Activated CD4-positive, alpha-beta T cell treated with anti-CD3 and anti-CD28 coated beads, Interleukin-2, amount 10 ng/mL, durations not matched to agents 24 days and 14 days (primary cell): ENCODE measurements at places on chromosomes 11 and 22. TPM values are rescaled to one million over a fixed set of nuclear protein-coding genes. Genes with fewer than 3 reads are reported as not detected.

GRCh38 chr11:69515271-69516245 lies 34.1 kb downstream of the LINC01488 start:
- no peak overlapping the region for H3K4me3 ChIP-seq
- DNase-seq = no peak
- no peaks in the 10 kb centered on the region for H3K36me3 ChIP-seq
- H3K4me1 ChIP-seq = no peaks in the 10 kb centered on the region
- H3K27ac ChIP-seq = no peak overlapping the region

The GTPBP1 gene
- 102 and 103 TPM in 2 replicates for total RNA-seq

DNA sequence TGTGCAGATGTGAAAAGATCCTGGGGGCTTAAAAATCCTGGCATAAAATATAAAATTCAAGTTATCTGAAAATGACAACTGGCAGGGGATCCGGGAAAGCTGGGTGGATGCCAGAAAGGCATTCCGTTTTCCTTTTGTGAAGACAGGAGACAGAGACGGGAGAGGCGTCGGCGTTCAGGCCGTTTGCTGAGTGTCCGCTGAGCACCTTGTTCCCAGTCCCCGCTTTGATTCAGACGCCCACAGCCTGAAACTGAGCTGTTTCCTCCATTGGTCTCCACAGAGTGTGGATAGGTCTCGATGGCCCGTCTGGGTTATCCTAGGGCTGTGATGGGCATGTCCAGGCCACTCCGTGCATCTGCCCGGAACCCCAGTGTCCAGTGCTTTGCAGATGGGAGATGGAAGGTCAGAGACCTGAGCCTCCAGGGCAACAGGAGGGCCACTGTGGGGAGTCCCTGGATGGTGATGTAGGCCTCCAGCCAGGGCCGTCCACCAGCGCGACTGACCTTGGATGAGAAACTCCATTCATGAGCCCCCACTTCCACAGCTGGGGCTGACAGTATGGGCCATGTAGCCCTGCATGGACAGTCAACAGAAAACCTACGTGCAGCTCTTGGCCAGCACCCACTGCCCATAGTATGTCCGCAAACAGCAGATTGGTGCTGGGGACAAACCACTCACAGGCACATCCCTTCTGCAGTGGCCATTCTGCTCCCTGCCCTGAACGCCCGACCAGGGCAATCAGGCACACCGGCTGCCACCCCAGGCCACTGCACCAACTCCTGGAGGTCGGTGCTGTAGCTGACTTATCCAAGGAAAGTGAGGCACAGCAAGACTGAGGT lies 11.6 kb downstream of the MRGPRF start:
- no peaks in the 10 kb centered on the region for H3K4me1 ChIP-seq
- no peak overlapping the region for H3K4me3 ChIP-seq
- no peaks in the 10 kb centered on the region for H3K27me3 ChIP-seq
- no peak for DNase-seq
- H3K27ac ChIP-seq = no peak overlapping the region

The OR5A1 gene
- total RNA-seq = not detected in 2 replicates

DNA sequence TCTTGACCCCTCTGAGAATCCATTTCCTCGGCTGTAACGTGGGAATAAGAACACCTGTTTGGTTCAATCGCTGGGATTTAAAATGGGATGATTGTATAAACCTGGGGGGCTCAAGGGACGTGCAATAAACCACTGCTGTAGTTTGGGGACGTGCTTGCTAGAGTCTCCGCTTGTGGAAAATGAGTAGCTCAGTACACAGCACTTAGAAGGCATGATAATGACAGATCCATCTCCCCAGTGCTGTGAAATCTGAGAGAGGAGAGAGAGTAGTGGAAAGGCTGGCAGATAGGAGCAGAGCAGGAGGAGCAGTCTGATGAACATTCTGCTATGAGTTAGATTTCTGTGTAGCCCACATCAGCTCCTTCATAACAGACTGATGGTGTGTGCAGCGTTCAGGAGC lies 256.5 kb downstream of the MN1 start:
- no peaks in the 10 kb centered on the region for H3K36me3 ChIP-seq
- no peak overlapping the region for H3K27ac ChIP-seq
- no peak for DNase-seq
- no peaks in the 10 kb centered on the region for H3K27me3 ChIP-seq
- H3K4me1 ChIP-seq = no peaks in the 10 kb centered on the region
- H3K4me3 ChIP-seq = no peak overlapping the region

The POU2AF3 gene
- total RNA-seq = 0.21 and 0.37 TPM in 2 replicates
